ENCODE measurements at places on chromosomes 16 and 17. TPM values are rescaled to one million over a fixed set of nuclear protein-coding genes. Genes with fewer than 3 reads are reported as not detected.

SLX1B gene
- 2.6 TPM for polyA plus RNA-seq

GRCh38 chr16:81481207-81481821, 36.7 kb downstream of the CMIP start:
- DNase-seq, result no peak

DNA sequence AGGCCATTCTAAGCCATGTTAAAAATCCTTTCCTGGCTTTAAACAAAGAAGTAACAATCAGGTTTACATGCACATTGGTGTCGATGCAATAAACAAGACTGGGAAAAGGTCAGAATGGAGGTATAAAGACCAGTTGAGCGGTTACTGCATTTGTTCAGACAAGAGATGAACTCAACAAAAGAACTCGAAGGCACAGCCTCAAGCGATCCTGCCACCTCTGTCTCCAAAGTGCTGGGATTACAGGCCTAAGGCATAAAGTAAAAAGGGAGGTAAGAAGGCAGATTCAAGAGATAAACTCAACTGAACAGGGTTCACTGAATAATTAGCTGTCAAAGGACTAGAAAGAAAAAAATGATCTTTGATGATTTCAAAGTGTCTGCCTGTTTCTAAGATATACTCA, 39.4 kb downstream of the USP32 start:
- no peak for DNase-seq

POLR3E gene
- polyA plus RNA-seq, result 58.9 TPM

- DNase-seq, result no peak
Measured at GRCh38 chr16:87698676-87699199, 67.0 kb downstream of the KLHDC4 start.

GRCh38 chr17:47981462-47981861, 10.5 kb downstream of the CDK5RAP3 start:
- no peak for DNase-seq

GRCh38 chr16:51236583-51236982, 85.5 kb upstream of the SALL1 start:
- no peak for DNase-seq

- DNase-seq, result no peak
Measured at GRCh38 chr16:12523002-12523401, 280.7 kb downstream of the CPPED1 start.

PDF gene
- polyA plus RNA-seq, result 6.5 TPM

DNA sequence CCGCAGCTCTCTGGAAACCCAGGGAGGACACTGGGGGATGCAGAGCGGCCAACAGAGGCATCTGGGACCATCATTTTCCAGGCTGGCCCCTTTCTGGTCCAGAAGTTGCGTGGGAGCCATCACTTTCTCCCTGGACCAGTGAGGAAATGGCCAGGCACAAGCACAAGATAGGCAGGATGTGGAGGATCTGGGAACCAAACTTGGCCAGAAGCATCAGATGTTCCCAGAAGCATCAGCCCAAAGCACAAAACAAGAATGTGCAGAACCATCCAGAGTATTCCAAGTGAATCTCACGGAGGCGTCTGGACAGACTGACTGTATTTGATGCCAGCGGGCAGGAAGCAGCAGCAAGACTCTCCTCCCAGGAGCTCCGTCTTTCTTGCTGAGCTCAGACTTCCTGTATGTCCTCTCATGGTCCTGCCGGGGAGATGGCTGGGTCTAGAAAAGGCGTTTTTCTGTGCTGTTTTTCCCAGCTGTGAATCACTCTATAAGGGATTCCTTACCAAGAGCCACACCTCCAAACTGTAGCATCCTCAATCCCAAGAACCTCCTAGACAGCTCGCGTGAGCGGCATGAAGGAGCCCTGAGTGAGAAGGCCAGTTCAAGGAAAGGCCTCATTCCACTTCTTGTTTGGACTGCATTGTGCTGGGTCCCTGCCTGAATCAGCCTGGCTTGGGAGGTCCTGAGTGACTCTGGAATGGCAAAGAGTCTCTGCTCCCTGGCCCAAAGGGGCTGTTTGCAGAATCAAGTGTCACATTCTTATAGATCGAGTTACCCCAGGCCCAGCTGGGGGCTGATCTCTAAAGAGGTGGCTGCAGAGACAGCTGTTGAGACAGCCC, 49.5 kb upstream of the MTSS2 start:
- DNase-seq, result no peak

GRCh38 chr17:50836826-50837225, 1.4 kb downstream of the WFIKKN2 start:
- no peak for DNase-seq

- no peak for DNase-seq
Measured at GRCh38 chr17:57908278-57908677, 46.9 kb downstream of the CUEDC1 start.

GRCh38 chr16:84618581-84619460, 943 bp upstream of the COTL1 start:
- DNase-seq, result no peak
